Glomerular endothelial cell (primary cell): ENCODE measurements at places on chromosomes 12 and 14.

DNA sequence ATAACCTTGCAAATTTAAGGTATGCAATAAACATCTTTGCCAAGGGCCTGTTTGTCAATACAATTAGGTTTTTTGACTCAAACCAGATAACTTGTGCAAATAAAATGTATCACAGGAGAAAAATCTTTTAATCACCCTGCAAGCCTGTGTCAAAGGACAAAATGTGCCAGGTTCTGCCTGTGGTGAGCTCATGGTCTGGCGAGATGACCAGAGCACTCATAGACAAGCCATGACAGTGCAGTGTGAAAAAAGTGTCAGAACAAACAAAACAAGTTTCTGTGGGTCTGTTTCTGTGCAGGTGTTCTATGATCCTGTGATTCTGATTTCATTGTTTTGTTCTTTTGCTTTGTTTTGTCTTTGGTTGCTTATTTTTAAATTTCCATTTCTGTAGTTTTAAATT lies 847.2 kb downstream of the VRK1 start:
- no peak for DNase-seq

DNA sequence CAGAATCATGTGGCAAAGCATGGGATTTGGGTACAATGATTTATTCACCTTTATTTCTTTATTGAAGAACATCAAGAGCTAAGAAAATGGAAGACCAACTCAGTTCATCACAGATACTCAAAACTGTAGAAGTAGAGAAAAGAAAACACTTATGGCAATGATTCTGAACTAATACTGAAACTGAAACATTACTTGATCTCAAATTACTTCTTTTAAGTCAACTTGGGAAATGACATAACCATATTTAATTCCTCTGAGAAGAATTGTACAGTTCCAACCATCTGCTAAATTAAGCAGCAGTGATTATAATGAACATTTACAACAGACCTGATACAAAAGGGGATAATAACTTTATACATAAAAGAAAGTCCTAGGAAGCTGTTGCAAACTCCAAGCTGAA lies 466.5 kb downstream of the TMTC2 start:
- no peak for DNase-seq

DNA sequence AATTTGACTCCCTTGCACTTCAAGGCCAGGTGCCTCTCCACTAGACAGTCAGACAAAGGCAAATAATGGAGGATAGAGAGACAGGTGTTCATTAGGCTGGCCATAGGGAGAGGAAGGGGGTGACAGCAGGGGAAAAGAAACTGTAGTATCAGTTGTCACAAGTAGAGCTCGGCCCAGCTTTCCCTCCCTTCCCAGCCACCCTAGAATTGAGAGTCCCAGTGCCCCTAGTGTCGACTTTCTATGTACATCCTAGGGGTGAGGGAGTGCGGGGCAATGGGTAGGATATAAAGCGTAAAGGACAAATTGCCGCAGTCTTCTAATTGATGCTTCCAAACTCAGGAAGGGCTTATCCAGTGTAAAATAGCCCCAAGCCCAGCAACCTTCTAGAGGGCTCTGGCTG lies 39.0 kb downstream of the BAZ2A start:
- no peak for DNase-seq

DNA sequence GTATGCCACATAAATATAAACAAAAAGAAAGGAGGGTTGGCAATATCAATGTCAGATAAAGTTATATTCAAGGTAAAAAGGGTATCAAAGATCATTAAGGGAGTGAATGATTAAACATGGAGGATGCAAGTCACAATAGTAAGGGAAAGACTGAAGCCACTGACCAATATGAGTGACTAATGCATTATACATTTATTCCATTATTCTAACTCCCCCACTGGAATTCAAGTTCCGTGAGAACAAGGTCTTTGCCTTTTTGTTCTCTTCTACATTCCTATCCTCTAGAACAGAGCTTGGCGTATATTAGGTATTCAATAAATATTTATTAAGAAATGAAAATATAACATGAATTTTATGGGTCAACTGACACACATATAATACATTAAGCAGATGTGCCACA lies 30.7 kb downstream of the MAP4K5 start:
- DNase-seq: no peak

DNA sequence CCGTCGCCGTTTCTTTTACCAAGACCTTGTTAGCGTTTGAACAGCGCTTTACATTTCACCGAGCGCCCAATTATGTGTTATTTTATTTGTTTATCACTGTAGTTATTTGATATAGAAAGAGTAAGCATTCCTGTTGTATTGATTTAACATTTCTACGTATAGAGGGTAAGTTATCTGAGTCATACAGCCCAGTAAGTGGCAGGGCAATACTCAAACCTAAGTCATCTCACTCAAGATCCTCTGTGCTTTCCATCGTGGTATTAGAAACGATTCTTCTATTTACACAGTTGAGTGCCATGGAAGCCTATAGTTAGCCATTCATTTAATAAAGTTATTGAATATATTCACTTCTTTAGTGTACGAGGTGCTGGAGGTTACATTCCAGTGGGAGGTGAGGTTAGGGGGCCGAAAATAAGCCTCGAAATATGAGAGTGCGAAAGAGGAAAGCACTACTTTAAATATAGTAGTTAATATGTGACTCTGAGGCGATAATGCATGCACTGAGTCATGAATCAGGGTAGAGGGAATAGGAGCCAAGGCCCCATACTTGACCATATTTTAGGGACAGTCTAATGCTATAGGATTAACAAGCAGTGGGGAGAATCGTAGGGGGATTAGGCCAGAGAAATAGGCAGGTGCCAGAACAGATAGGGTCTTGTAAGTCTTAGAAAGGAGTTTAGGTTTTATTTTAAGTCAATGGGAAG lies 629 bp downstream of the RAD51AP1 start:
- DNase-seq: no peak

DNA sequence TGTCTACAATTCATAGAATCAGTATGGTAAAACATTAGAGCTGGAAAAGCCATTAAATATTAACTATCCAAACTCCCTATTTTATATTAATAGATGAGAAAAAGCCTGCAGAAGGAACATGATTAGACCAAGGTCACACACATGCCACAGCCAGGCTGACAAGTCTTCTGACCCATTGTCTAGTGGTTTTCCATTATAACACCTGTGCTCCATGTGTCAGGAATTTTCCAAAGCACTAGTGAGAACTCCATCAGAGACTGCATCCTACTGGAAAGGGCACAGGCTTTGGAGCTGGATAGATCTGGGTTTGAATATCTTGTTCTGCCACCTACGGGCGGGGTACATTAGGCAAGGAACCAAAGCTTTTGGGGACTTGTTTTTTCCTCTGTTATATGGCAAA lies 325.5 kb downstream of the RAD51B start:
- no peak for DNase-seq

DNA sequence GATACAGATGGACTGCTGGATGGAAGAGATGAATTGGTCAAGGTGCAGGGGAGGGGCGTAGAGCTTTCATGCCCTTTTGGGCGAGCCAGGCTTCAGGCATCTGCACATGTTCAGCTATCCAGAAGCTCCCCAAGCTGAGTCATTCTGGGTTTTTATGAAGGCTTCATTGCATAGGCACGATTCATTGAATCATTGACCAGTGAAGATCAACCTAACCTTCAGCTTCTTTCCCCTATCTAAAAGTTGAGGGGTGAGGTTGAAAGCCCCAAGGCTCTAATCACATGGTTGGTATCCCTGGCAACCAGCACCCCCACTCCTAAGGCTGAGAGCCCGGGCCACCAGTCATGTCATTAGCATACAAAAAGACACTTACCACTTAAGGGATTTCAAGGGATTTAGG lies 36.3 kb downstream of the RPS29 start:
- no peak for DNase-seq

DNA sequence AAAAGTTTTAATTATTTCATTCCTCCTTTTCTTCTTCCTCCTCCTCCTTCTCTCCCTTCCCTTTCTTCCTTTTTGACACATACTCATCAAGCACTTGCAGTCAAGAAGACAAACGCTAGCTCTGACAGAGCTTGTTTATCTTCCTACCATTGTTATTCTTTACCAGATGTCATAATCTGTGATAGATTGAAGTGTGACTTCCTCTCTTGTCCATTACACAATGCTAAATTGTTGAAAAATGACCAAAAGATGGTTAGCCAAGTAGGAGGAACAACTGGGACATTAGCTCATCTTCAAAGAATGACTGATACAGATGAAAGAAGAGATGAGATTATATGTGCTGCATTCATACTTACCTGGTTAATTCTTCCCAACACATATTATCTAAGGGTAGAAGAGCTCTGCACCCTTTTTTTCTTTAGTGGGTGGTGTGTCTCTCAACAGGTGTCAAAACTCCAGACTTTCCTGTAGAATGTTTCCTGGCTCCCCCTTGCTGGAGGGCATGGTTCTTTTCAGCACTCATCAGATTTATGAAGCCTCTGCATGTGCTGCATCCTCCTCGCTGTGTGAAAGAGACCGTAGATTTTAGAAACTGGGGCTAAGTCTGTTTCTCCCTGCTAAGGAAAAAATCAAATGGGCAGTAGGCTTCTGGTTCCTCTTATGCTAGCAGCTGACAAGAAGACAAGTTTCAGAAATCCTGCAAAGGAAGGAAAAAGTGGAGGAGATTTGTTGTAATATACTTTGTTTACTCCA lies 147.1 kb downstream of the TMX1 start:
- no peak for DNase-seq

- DNase-seq: no peak
These were observed 3.6 kb downstream of the PAPLN start for GRCh38 chr14:73240816-73241480.

DNA sequence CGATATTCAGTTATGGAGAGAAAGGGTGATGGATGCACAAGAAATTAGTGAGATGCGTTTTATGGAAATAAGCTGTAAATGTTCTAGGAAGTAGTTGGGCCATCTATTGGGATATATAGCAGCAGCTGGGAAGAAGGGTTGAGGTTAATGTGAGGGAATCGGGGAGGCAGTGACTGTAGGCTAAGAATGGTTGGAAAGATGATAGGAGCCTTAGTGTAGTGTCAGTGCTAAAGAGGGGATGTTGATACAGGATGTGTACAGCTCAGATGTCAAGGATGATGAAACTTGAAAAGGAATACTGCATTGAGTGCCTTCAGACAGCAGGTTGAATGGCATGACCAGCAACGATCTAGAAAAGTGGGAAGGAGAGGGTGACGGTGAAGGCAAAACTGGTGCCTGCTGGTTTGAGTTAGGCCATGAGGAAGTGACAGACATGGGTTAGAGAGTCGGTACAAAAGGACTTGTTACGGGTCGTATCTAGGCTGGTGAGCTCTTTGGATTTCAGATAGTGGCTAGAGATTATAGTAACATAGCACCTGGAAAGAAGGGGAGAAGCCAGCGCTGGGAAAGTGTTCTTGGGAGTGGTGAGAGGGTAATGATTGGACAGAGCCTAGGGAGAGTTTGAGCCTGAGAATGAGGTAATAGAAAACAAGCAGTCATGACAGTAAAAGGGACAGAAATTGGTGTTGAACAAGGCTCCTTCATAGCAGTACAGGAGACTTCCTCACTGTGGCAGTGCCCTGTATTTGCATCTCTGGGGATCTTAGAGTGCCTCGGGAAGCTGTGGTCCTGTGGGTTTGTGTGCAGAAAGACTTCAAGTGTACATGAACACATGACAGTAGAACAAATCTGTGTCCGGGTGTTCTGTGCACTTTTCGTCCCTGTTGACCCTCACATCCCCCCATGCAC lies 9.6 kb downstream of the MARS1 start:
- no peak for DNase-seq

DNA sequence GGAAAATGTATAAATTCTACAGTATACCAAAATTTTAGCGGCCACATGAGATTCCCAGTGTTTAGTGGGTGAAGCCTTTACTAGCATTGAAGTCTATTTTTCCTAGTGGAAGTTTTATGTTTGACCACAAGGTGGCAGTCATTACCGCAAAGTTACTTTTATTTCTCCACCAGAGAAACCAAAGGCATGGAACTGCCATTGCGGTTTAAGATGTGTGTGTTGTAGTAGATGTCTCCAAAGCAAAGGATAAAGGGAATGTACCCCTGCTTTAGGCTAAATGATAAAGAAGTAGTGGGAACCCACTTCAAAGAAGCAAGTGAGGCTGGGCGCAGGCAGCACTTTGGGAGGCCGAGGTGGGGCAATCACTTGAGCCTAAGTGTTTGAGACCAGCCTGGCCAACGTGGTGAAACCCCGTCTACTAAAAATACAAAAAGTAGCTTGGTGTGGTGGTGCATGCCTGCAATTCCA lies 140.5 kb downstream of the PRKCH start:
- DNase-seq: no peak

GRCh38 chr14:63308723-63309317 lies 9.9 kb downstream of the GPHB5 start:
- no peak for DNase-seq

- no peak for DNase-seq
These were observed 180.4 kb upstream of the FKBP4 start for GRCh38 chr12:2614341-2614740.

DNA sequence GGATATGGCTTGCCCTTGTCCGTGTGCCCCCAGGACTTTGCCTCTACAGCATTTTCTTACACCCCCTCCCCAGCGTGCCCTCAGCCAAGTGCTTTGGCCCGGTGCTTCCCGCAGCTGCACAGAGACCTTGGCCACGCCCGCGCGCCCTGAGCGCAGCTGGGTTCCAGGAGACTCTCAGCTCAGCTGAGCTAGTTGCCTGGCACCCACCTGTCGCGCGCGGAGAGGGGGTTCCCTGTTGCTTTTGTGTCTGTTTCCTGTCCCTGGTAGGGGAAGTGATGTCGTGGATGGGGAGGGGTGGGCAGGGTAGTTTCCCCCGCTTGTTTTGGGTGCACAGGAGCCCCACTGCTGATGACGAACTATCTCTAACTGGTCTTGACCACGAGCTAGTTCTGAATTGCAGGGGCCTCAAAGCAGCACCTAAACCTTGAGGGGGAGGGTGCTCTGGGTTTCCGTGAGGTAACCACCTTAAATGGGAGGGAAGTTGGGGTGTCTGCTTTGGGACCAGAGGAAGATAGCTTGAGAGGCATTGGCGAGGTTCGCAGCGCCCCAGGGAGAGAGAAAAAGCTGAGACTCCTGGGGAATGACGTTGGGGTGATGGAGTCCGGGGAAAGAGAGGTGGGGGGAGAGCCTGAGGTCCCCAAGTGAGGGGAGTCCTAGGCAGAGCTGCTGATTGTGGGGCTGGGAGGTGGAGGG lies 1.5 kb downstream of the DIO3 start:
- DNase-seq: no peak

DNA sequence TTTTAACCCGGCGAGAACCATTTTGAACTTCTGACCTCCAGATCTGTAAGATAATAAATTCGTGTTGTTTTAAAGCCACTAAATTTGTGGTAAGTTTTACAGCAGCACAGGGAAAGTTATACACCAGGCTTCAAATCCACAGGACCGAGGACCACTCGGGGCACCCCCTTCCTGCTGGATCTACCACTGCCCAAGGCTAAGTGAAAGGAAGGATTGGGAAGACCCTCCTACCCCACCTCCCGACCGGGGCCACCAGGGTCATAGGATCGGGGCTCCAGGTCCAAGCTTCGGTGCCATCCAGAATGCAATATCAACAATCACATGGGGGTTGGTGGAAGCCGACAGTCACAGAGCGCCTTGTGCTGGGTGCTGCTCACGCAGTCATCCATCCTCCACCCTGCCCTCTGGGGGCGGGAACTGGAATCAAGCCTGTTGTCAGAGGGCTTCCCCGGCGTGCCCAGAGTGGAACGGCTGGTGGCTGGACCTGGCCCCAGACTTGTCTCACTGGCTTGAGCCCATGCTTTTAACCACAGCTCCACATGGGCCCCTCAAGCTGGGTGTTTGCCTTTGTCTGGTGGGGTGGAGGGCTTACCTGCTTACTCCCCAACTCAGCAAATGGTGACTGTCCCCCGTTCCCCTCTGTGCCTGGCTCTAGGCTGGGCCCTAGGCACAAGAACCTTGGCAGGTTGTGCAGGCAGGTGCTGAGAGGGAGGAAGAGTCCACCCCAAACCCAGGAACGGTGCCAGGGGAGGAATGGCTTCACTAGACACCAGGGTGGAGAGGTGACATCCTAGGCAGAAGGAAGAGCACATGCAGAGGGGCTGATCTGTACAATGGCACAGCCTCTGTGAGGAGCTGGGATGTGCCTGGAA lies 180.3 kb upstream of the RTL1 start:
- DNase-seq: no peak
